ENCODE measurements at places on chromosomes 16 and 17.

DNA sequence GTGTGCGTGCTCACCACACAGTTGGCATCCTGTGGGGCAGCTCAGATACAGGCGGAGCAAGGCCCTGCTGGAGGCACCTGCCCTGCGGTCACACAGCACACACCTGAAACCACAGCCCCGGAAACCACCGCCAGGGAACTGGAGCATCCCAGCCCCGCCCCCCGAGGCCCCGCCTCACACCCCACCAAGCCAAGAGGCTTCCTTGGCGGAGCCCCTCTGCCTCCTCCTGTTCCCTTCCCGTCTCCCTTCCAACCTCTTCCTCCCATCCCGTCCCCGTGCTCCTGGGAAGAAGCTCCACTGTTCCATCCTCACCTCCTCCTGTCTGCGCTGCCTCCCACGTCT is 205.5 kb downstream of the NTN1 start:
- no peak for DNase-seq

DNA sequence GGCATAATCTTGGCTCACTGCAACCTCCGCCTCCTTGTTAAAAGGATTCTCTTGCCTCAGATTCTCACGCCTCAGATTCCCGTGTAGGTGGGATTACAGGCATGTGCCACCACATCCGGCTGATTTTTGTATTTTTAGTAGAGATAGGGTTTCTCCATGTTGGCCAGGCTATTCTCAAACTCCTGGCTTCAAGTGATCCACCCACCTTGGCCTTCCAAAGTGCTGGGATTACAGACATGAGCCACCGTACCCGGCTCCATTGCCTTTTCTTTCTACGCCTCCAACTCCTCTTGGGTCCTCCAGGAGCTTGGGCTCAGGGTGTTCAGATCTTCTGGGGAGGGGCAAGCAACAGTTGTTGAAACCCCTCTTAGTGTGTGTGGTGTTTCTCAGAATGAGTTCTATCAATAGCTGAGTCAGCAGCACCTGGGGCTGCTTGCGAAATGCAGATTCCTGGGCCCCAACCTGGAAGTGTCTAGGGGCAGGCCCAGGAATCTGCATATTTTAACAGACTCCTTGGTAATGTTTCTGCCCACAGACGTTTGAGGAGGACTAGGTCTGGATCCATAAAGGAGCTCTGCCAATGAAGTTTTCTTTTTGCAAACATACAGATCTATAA is 31.4 kb downstream of the SEC14L5 start:
- DNase-seq, result no peak

GRCh38 chr16:52816993-52817392 is 235.7 kb downstream of the CHD9NB start:
- DNase-seq, result no peak

DNA sequence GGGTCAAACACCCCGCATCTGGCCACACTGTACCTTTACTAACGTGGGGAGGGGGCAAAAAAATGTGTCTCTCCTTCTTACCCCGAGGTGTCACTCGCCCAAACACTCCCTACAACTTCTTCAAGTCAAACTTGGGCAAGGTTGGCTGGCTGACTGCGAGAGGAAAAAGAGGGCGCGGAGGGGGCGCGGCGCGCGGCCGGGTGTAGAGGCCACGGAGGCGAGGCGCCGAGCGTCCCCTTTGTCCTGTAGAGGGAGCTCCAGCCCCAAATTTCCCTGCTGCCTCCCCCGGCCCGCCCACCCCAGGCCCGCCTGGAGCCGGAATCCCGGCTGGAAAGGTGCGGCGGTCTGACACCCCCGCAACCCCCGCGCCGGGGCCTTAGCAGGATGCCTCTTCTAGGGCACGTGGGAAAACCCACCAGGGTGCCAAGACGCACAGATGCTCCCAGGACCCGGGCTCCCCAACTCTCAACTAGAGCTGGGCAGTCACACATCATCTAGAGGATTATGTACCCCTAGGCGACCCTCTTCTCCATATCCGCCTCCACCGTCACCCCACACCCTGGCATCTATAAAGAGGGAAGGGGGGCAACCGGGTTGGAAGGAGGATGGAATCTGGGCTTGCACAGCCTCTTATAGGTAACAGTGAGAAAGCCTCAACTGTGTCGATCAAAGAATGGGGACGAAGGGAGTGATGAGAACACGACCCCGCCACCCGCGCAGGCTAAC is 4.2 kb downstream of the IRX3 start:
- DNase-seq, result no peak

DNA sequence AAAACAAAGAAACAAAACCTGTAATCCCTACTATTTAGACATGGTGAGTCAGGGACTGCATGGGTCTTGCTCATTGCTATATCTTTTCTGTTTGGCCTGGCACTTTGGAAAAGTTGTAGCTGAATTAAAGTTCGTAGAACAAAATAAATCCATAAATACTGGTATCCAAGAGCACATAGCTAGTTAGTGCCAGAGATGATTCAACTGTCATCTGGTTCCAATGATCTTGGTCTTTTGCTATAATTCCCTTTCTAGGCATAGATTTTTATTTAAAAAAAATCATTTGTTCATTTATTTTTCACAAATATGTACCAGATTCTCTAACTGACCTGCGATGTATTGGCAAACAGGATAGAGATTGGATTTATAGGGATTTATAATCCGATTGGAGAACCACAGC is 1436.1 kb upstream of the GOT2 start:
- DNase-seq, result no peak

- DNase-seq, result no peak
Observed at GRCh38 chr16:65855171-65856145, 511.0 kb upstream of the CDH5 start.

DNA sequence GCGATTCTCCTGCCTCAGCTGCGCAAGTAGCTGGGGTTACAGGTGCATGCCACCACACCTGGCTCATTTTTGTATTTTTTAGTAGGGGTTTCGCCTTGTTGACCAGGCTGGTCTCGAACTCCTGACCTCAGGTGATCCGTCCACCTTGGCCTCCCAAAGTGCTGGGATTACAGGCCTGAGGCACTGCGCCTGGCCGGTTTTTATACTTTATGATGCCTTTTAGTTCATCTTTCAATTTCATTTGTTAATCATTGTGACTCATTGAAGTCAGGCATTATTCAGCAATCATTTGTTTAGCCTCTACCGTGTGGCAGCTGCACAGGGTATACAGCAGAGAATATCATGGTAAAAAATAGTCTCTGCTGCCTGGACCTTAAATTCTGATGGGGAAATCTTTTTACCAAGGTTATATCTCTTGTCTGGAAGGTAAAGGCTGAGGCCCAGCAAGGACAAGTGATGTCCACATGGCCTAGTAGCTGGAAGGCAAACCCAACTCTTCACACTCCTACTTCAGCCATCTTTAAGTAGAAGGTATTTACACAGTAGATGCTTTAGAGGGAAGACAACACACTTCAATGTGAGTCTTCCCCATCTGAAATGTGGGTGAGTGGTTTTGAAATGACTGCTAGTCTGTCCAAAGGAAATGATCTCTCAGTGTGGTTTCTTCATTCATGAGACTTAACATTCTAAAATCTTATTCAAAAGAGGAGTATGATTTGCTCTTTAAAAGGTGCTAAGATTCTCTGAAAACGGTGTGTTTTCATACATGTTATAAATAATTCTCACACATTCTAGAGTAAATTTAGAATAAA is 2.4 kb downstream of the PRPSAP2 start:
- no peak for DNase-seq

GRCh38 chr17:40487371-40488020 is 13.9 kb downstream of the TNS4 start:
- DNase-seq, result no peak

- no peak for DNase-seq
Observed at GRCh38 chr17:82979718-82980117, 99.7 kb upstream of the METRNL start.

DNA sequence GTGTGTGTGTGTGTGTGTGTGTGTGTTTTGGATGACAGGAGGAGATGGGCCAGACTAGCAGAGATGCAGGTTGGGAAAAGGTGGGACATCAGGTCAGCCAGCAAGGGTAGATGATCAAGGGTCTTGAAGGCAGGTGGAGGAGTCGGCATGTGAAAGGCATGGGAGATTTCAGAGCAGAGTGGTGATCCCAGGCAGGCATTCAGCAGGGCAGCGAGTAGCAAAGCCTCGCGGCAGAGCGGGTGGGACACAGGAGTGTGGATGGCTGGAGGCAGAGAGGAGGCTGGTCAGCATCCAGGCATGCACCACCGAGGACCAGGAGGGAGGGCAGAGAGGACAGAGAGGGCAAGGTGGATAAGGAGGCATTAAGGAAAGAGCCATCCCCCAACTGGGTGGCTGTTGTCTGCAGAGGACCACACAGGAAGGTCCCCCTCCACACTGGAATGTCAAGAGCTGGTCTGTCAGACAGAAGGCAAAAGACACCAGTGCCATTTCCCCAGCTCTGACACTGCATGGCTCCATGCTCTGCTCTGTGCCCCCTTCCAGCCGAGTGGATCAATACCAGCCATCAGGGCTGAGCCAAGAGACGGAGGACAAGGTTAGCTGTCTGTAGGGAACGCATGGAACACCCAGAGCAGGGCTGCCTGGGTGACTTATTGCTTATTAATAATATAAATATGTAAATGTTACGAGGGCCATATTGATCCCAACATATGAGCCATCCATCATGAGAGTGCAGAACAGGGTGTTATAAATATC is 74.8 kb upstream of the RPL38 start:
- no peak for DNase-seq

DNA sequence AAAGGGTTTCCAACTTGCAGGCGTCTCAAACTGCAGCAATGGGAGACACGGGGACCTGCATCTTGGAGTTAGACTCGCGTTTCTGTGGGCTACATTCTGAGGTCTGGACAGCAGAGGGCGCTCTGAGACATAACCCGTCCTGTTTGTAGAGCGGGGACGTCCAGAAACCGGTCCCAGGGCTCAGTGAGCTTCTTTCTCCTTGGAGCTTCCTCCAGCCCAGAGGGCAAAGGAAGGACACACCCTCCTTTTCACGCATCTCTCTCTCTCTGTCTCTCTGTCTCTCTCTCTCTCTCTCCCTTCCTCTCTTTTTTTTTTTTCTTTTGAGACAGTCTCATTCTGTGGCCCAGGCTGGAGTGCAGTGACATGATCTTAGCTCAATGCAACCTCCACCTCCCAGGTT is 19.8 kb downstream of the COX4I1 start:
- no peak for DNase-seq

DNA sequence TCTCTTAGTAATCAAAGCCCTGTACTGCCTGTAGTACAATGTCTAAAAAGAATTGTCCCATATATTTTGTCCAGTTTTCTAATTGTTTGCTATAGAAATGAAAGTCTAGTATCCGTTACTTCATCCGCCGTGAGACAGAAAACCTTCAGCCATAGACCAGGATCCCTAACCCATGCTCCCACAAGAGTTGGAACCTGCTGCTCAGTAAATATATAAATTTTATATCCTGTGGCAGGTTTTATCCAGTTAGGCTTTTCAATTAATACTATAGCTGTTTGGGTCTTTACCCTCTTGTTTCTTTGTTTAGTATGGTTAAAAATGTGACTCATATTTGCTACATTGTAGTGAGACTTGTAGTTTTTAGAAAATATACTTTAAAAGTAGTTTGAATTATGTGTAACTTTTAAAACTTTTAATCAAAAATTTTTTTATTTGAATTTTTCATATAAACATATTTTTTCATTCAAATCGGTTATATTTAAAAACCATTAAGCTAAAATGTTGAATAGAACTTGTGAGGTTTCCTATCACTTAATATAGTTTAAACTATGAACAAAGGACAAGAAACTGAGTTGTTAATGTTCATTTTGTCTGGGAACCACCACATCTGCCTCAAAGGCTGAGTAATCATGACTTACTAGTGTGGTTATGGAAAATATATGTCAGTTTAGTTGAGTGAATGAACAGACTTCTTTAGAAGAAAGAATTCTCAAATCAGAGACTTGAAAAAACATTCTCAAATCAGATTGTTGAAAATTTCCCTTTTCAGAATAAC is 54.8 kb downstream of the VMP1 start:
- no peak for DNase-seq

- DNase-seq, result no peak
Observed at GRCh38 chr17:13181683-13182082, 163.9 kb upstream of the ELAC2 start.

GRCh38 chr17:8072341-8072728 is 15.2 kb downstream of the ALOX12B start:
- DNase-seq, result no peak

DNA sequence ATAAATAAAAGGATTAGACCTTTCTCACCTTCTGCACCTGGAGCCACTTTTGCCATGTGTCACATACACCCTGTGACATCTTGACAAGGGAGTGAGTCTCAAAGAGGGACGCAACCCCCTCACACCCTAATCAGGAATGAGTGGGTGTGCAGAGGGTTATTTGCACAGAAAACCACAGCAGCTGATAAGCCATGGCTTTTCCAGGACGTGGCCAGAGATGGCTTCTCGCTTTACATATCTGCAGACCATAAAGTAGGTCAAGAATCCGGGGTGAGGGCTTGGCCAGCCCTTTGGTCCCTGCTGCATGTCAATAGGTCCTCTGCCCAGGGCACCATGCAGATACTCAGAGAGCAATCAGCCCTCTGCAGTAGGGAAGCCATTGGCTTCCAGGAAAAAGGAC is 2.4 kb upstream of the CD300LF start:
- DNase-seq, result no peak

- DNase-seq, result no peak
Observed at GRCh38 chr17:1414001-1414574, 14.1 kb upstream of the YWHAE start.

DNA sequence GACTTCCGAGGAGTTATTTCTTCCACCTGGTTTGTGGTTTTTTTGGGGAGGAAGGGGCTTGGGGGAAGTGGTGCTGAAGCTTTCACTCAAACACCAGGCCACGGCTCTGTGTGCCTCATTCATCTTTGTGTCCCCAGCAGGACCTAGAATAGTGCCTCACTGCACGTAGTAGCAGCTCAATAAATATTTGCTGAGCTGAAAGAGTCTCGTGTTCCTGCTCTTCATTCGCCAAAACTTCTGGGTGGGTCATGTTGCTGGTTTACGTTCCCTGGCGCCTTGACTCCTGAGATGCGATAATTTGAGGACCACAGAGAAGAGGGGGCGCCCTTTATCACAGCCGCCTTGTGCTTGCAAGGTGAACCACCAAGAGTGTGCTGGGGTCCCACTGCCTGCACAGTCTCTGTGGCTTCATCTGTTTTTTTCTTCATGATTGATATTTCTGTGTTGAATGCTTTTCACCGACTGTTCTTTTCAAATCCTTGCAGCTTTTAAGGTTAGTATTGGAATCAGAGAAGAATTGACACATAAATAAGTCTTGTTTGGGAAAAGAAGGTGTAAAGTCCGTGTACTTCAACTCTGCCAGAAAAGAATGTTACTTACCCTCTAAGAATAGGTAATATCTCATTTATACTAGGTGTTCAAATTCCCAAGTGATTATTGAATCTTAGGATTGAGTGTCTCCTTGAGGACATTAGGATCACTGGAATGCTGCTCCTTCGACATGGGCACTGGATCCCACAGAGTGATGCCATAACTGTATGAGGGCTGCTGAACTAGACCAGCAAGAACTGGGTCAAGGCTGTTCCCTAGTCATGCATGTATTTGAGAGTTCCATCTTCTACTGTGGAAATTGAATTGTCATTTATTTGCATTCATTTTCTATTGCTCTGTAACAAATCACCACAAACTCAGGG is 92.7 kb upstream of the CLEC18A start:
- DNase-seq, result no peak

GRCh38 chr16:84714028-84714427 is 14.2 kb downstream of the USP10 start:
- no peak for DNase-seq
